ENCODE measurements at places on chromosomes 7 and 10.

DNA sequence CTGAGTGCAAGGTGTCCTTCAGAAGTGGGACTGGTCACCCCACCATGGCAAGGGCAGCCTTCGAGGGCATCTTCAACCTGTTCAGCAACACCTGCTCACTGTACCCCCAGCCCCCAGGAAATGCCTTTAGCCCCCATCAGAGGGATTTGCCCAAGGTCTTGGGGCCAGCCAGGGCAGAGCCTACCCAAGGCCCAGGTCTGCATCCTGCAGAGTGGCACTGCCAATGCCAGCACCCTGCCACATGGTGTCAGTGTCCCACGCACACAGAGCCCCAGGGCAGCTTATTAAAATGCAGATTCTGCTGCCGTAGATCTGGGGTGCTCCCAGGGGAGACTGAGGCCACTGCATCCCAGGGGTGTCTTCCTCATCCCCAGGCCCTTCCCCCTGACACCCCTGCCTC is 106.2 kb upstream of the KCTD7 start:
- no peak for DNase-seq

GRCh38 chr7:138491612-138492386 is 31.7 kb downstream of the TRIM24 start:
- DNase-seq, result no peak

GRCh38 chr7:155731380-155731779 is 80.9 kb downstream of the SHH start:
- no peak for DNase-seq

- DNase-seq, result no peak
Observed at GRCh38 chr10:77771450-77771849, 133.8 kb upstream of the KCNMA1 start.

GRCh38 chr7:6536262-6537260 is 14.7 kb downstream of the GRID2IP start:
- DNase-seq, result no peak

DNA sequence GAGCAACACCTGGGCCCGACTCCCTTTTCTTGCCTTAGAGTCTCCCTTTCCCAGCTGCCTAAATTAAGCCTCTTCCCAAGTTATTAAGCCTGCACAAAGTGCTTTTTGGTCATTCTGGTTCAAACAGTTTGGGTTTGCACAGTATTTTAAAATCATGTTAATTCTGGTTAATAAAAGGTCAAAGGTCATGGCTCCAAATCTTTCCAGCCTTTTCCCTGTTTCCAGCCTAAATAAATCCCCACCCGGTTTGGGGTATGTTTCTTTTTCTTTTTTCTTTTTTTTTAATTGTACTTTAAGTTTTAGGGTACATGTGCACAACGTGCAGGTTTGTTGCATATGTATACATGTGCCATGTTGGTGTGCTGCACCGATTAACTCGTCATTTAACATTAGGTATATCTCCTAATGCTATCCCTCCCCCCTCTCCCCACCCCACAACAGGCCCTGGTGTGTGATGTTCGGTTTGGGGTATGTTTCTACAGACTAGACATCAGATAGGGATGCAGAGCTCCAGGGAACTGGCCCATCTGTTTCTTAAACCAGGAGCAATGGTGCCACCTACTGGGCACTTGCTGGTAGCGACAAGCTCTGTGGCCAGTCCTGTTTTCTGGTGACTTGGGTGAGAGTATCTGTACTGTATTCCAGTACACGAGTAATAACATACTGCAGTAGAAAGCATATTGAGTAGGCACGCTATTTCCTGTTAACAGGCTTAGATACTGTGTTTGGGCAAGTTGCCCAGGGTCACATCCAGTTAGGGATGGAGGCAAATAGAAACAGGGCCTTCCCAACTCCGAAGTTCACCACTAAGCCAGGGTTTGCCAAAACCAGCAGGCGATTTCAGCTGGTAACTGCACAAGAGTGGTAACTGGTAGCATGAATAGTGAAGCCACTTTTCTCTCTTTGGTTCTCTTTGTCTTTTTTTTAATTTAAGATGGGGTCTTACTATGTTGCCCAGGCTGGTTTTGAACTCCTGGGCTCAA is 60.6 kb upstream of the TRIM8 start:
- peak; percentile 55 for DNase-seq

GRCh38 chr7:158856883-158857668 is 718 bp downstream of the DYNC2I1 start:
- no peak for DNase-seq

GRCh38 chr10:75068523-75068922 is 42.9 kb upstream of the SAMD8 start:
- DNase-seq, result no peak

DNA sequence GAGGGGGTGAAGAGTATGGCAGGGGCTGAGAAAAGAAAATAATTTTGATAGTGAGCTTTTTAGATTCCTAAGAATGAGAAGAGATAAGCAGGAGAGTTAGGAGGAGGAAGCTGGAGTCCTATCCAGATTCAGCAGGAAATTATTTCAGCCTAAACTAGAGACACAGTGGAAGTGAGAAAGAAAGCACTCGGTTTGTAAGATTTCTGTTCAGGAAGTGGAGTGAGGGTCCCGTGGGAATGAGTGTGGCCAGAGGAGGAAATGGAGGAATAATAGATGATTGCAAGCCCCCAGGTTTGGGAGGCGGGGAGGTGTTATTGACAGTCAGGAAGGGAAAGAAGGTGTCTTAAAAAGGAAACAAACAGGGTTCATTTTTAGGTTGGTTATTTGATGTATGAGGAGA is 84.8 kb upstream of the NRP1 start:
- no peak for DNase-seq

All from stimulated activated CD8-positive, alpha-beta memory T cell treated with anti-CD3 and anti-CD28 coated beads, Interleukin-4, amount 100 ng/mL, for 4 hours (primary cell).